GM19239 (cell line): ENCODE measurements at places on chromosomes 11 and 22.

DNA sequence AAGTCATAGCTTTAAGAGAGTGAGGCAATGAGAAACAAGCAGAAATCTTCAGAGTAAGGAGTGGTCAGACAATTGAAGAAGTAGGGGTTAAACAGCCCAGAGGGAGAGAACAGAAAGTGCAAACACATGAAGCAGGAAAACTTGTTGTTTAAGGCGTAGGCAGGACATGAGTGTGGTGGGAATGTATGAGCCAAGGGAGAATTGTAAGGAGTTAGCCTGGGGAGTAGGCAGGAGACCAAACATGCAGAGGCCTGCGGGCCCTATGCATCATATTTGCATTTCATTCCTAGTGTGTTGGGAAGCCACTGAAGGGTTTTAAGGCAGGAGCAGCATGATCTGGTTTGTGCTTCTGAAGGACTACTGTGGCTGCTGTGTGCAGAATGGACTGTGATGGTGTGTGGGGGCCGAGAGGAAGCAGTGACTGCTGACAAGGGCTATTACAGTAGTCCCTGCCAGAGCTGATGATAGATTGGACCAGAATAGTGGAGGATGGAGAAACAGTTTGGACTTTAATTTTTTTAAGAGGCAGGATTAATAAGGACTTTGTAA is 179.9 kb upstream of the C11orf87 start:
- DNase-seq, result no peak

DNA sequence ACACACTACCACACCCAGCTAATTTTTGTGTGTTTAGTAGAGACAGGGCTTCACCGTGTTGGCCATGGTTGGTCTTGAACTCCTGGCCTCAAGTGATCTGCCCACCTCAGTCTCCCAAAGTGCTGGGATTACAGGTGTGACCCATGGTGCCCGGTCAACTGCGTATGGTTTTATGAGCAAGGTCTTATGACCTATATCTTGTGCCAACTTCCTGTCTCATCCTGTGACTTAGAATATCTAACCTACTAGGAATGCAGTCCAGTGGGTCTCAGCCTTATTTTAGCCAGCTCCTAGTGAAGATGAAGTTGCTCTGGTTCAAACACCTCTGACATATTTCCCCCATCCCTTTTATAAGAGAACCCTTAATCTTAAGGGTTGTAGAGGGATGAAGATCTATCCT is 66.1 kb upstream of the OR5AN1 start:
- DNase-seq, result no peak

DNA sequence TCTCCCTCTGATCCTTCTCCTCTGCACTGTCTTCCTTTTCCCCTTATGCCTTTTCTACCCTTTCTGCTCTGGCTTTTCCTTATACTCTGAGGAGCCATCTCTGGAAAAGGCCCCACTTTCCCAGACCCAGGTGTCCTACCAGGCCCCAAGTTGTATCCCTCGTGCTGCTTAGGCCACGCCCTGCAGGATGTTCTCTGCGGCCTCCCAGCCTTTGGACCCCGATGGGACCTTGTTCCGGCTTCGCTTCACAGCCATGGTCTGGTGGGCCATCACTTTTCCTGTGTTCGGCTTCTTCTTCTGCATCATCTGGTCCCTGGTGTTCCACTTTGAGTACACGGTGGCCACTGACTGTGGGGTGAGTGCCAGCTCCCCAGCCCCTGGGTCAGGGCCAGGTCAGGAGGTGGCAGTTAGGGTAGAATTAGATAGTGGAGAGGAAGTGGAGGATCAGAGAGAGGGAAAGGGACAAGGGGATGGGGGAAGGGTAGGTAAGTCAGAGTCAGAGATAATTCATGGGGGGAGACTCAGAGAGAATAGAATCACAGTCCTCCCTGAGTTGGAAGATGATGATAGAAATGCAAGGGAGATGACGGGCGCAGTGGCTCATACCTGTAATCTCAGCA is 8.9 kb downstream of the PGAP2 start:
- DNase-seq, result no peak

- DNase-seq, result no peak
These were observed 5.6 kb downstream of the TPBGL start for GRCh38 chr11:75246006-75246670.
